Lung (tissue), 17 donors: ENCODE measurements at places on chromosomes 13 and 19.

- DNase-seq: no peak
Measured at GRCh38 chr13:93862259-93862658, 617.2 kb downstream of the DCT start.

- DNase-seq: no peak
Measured at GRCh38 chr19:13611596-13611995, 105.3 kb upstream of the CACNA1A start.

GRCh38 chr13:84651288-84651687 lies 769.0 kb upstream of the SLITRK1 start:
- DNase-seq: peak; percentile 34

GRCh38 chr13:92560883-92561282 lies 665.7 kb upstream of the GPC6 start:
- no peak for DNase-seq

- peak; percentile 7 for DNase-seq
Measured at GRCh38 chr13:51919531-51919930, 57.8 kb downstream of the CCDC70 start.

DNA sequence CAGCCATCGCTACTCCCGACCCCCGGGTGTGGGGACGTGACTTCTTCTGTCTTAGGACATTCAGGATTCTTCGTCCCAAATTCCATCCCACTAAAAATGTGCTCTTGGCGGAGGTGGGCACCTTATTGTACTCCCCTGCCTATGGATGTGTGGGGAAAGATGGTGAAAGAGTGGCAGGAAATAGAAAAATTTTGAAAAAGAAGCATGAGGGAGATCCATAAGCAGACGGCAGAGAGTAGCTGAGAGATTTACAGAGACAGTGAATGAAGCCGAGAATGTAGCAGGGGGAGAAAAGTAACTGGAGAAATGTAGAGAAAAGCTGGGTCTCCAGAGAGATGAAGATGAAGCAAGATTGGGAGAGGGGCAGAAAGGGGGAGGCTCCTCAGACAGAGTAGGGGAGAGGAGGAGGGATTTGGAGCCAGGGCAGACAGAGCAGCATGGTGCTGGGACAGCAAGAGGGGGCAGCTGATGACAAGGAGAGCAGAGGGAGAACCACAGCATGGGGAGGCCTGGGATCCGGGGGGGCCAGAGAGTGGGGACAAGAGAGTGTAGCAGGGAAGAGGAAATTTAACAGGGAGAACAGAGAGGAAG lies 843 bp downstream of the ZNF610 start:
- DNase-seq: peak; percentile 33

GRCh38 chr13:29383476-29383875 lies 212.0 kb downstream of the SLC7A1 start:
- DNase-seq: no peak

GRCh38 chr13:28754698-28755545 lies 36.2 kb upstream of the SLC46A3 start:
- DNase-seq: peak; percentile 29

DNA sequence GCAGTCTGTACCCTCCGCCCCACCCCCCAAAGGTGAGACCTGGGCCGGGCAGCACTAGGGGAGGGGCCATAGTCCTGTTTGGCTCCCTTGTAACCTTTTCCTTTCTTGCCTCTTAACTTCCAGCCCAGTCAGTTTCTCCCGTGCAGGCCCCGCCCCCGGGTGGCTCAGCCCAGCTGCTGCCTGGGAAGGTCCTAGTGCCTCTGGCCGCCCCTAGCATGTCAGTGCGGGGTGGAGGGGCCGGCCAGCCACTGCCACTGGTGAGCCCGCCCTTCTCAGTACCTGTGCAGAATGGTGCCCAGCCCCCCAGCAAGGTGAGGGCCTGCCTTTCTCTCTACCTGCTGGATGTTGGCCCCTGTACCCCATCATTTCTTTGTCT lies 10.5 kb upstream of the PRR19 start:
- no peak for DNase-seq

- DNase-seq: no peak
Measured at GRCh38 chr13:37211487-37211886, 106.0 kb upstream of the CSNK1A1L start.

DNA sequence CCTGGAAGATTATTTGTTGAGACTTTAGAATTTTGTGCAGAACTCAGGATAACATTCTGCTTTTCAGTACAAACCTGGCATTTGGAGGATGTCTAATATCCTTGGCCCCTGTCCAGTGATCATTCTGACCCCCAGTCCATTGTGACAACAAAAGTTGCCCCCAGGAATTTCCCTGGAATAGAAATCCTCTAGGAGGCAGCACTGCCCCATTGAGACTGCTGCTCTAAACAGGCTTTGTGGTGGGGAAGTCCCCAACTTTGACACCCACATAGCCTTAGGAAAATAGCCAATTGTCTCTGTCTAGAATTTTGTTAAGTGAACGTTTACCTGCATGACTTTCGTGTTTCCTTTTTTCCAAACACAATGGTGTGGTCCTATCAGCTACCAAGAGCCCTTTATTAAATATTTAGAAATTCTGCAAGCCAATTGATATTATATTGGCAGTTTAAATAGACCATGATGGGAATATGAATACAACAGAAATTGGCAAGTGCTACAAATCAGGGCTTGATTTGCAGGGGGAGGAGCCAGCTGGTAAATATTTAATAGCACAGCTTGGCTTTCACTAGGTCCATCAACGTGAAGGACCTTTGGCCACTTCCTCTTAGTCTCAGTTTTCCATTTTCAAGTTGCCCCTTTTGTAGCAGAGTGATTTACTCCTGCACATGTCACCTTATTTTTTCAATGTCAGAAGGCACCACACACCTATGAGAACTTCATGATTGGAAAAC lies 451.7 kb downstream of the EFNB2 start:
- peak; percentile 16 for DNase-seq

GRCh38 chr13:52452470-52452869 lies 2.0 kb upstream of the VPS36 start:
- no peak for DNase-seq

GRCh38 chr19:595326-596262 lies 5.9 kb downstream of the HCN2 start:
- DNase-seq: no peak

DNA sequence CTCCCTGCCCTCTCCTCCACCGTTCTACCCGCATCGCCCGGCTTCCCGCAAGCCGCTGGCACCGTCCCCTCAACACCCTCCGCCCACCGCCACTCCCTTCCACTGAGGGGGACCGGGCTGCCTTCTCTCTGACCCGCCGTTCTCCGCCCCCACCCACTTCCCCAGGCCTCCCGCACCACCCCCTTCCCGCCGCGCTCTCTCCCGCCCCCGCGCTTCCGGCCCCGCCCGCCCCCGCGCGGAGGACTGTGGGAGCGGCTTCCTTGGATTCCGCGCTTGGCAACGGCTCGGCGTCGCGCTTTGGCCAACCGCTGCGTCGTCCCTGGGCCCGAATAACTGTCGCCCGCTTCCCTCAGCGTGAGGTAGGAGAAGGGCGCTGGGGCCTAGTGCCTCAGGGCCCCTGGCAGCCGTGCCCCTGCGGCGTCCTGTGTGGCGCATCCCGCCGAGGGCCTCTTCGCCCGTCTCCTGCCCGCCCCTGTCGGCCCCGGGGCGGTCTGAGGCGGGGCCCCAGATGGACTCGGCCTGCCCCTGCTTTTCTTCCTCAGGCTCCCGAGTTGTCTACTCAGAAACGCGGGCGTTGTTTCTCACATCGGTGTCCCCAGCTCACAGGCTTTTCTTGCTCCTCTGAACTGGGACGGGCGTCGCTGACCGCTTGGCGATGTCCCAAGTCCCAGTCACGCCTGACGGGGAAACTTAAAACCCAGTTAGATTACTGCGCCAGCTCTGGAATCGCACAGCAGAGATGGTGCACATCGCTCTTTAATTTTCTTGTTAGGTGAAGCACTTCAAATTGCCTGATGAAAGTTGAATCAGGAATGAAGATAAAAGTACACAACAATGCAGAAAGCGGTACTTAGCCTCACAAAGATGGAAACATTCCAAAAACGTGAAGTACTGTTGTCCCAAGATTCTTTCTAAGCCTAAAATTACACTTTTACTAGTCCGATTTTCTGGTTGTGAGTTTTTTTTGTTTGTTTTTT lies at the start of gene IFT88:
Gene IFT88 (plus strand): TSS at position 260 of the 977 bp plus-strand sequence. CDS start 7,229 bp downstream, outside the sequence.
- peak; percentile 96 for DNase-seq

GRCh38 chr13:22112956-22113745 lies 442.3 kb downstream of the FGF9 start:
- no peak for DNase-seq

DNA sequence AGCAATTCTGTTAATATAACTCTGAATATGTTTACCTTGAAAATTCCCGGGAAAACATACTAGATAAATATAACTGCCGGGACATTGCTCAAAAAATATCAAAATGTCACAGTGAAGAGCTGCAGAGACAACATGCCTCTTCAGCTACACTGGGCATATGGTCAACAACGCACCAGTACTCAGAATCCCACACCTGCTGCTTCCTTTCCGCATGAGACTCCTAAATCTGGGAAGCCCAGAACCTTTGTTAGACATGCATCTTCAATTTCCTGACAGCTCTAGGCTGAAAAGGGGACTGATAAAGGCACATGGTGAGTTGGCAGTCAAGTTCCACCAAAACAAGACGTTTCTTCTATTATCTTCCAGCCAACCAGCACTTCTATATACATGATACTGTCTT lies 53.7 kb downstream of the USP12 start:
- DNase-seq: no peak

DNA sequence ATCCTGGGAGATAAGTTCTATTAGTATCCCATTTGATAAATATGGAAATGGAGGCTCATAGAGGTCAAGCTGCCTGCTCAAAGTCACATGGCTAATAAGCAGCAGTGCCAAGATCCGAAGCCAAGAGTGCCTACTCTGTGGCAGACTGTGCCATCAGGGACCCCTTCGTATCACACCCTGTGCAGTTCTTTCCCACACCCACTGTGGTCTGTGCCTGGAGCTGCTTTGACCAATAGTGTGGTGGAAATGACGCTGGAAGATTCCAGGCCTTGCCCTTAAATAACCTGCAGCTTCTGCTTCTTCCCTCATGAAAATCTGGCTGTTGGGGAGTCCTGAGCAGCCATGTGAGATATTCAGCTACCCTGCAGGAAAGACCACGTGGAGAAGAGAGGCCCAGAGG lies 10.1 kb downstream of the OPA3 start:
- DNase-seq: no peak

GRCh38 chr19:31261603-31262212 lies 87.5 kb downstream of the TSHZ3 start:
- DNase-seq: no peak

GRCh38 chr19:53646144-53646543 lies 14.3 kb downstream of the DPRX start:
- DNase-seq: no peak

DNA sequence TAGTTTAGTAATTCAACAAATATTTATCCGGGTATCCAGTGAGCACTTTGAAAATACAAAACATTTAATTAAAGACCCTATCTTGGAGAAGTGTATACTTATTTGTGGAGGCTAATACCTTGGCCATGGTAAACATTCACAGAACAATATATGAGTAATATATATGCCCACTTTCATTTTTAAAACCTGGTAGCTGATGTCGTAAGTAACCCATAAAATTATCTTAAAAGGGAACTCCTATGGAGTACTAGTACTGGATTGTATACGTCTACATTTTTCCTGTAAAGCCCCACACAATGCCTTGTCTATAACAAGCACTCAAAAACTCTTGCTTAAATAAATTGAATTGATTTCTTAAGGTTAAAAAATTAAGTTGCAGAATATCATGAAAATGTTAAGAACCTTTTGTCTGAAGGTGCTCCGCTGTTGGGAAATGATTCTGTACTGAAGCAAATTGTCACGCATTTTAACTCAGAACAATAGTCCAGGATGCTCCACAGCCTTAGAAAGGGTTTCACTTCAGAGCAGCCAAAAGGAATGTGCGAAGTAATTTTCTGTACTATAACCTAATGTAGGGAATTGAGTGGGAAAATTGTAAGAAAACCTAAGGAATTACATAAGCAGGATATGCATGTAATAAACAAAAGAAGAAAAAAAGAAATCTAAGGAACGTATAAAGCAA lies 58.9 kb upstream of the C1QTNF9 start:
- no peak for DNase-seq

- DNase-seq: no peak
Measured at GRCh38 chr13:92967923-92968322, 258.7 kb upstream of the GPC6 start.

DNA sequence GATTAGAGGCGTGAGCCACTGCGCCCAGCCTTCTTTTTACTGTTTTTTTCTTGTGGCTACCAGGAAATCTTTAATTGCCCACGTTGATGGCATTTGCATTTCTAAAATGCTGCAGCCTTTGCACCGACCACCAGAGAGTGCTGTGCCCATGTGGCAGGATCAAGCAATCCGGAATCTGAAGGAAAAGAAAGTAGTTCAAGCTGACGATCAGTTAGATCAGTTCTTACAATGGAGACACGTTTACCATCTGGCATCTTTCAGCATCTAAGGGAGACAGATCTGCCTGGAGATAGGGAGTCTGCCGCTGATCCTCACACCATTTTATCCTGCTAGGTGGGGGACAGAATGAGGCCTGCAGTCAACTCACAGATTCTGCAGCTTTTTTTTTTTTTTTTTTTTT lies 19.9 kb downstream of the TINCR start:
- DNase-seq: no peak

GRCh38 chr13:101049166-101049850 lies 367.0 kb downstream of the NALCN start:
- no peak for DNase-seq

DNA sequence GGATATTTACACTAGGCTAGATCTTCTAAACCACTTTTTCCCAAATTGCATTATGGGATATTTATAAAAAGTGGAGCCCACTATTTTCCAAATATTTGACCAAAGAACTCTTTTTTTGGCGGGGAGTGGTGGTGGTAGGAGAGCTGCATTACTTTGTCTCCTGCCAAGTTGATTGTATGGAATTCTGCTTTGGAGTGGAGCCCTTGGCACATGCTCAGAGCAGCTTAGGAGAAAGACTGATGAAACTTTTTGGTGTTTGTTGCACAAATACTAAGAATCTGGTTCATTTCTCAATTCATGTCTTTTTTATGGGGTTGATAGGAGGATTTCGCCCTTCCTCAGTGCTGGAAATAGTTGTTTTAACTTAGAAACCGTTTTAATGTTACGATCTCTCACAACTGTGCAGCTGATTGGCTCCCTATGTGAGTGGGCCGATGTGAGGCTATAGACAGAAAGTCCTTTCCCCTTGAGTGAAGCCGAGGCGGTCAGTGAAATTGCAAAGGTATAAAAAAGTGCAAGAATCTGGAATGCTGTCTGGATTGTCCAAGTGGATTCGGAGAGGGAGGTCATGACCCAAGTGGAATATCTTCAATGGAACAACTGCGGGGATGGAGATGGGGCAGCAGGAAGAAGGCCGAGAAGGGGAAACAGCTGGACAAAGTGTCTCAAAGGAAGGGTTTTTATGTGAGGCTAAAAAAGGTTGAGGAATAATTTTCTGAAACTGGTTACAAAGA lies 415.9 kb downstream of the FGF9 start:
- peak; percentile 68 for DNase-seq
